ENCODE measurements at places on chromosomes 1 and 21.

DNA sequence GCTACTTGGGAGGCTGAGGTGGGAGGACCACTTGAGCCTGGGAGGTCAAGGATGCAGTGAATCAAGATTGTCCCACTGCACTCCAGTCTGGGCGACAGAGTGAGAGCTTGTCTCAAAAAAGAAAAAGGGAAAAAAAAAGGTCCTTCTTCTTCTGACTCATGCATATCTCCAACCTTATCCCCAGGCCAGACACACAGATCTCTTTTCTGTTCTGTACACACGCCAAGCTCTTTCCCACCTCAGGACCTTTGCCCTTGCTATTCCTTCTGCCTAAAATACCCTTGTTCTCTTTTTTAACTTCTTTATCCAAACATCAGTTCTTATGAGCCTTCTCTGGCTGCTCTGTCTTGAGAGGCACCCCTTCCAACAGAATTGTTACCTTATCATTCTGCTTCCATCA is 22.1 kb downstream of the PLEKHO1 start:
- no peak for DNase-seq

- DNase-seq = no peak
Observed at GRCh38 chr1:190169311-190170067, 308.2 kb downstream of the BRINP3 start.

DNA sequence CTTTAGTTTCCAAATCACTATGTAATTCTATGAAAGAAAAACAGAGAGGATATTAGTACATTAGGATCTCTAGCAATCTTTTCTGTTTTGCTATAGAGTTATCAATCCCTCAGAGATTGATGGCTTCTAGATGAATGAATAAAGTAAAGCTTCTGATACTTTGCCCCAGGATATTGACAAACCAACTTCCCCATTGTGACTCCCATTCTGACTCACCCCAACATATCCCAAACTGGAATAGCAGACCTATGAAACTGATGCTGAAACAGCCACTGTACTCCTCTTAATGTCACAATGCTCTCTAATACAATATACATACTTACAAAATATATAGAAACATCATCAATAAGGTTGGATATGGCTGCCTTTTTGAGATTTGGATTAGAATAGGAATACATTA is 442.1 kb upstream of the NR5A2 start:
- DNase-seq = no peak

DNA sequence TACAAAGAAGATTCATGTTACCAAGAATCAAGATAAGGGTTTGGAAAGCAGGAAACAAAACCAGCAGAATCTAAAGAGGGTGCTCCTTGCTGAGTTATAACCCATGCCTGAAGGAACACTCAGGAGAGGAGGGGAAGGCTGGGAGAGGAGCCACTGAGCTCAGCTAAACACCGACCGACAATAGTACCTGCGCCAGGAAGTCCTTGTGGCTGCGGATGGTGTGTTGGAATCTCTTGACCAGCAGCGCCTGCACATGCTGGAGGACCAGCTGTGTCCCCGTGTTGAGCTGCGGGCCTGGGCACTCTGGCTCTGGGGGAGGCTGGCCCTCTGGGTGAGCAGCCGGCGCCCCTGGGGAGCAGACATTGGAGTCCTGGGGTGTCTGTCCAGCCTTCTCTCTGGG is 89.4 kb downstream of the ABCA4 start:
- no peak for DNase-seq

DNA sequence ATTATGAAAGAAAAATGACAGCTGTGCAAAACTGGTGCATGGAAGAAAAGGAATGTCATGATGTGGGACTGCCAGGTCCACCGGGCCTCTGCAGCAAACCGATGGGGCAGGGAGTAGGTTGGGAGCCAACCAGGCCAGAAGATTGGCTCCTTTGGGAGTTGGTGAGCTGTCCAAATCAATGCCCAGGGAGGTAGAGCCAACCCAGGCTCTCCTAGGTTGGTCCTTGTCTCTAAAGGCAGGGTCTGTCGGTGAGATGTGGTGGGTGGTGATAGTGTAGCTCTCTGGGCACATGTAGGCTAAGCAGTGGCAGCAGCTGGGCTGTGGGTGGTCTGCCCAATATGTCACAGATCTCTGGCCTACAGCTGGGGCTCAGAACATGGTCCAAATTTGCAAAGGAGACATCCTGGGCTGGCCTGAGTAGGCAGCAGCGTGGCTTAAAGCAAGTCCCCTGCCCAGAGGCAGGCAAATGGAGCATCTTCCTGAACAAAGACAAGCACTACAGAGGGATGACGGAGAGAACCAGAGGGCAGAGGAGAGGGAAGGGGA is 61.2 kb upstream of the PRDX6 start:
- no peak for DNase-seq

- no peak for DNase-seq
Observed at GRCh38 chr1:61053226-61053711, 29.1 kb upstream of the NFIA start.

GRCh38 chr1:111366256-111366655 is 61.3 kb downstream of the OVGP1 start:
- no peak for DNase-seq

DNA sequence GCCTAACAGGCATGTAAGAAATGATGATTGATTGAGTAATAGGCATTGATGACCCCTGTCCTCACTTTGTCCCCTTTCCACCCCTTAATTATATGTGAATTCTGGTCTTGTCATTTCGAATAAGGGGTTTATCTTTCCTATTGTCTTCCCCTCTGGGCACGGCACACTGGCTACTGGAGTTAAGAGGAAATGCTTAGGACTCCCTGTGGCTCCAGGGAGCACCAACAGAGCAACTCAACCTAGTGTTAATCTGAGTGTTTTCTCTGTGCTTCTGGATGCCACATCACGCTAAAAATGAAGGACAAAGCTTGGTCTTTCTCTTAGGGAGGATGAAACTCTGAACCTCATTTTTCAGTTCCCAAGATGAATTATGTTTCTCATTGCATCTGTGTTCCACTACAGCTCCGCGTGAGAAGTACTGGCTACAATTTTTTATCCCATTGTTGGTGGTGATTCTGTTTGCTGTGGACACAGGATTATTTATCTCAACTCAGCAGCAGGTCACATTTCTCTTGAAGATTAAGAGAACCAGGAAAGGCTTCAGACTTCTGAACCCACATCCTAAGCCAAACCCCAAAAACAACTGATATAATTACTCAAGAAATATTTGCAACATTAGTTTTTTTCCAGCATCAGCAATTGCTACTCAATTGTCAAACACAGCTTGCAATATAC is 5.3 kb downstream of the FCER1A start:
- DNase-seq = no peak

DNA sequence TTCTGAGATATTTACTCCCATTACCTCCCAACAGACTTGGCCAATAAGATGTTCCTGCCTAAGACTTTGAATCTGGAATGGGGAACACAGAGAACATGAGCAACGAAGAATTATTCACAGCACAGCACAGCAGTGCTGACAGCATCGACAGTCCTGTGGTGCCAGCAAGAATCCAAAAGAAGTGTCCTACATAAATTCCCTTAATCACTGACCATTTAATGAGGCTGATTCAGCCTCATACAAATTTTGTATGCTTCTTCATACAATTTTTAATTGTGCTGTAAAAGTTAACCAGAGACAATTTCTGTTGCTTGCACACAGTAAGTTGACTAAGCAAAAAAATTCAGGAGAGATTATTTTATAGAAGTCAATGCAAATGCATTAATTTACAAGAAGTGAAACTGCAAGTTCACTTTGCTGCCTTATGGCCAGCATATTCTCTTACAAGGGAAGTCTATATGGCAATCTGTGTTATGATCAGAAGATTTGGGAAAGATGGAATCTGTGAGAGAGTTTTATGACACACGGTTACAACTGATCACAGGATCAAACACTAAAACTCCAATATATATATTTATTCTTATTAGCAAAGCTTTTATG is 855.9 kb downstream of the LTN1 start:
- DNase-seq = no peak

GRCh38 chr1:173082913-173083312 is 32.2 kb upstream of the TNFSF18 start:
- DNase-seq = no peak

GRCh38 chr1:162018418-162018817 is 5.3 kb downstream of the OLFML2B start:
- no peak for DNase-seq

- DNase-seq = no peak
Observed at GRCh38 chr21:23101111-23101510, 2102.9 kb downstream of the NCAM2 start.

DNA sequence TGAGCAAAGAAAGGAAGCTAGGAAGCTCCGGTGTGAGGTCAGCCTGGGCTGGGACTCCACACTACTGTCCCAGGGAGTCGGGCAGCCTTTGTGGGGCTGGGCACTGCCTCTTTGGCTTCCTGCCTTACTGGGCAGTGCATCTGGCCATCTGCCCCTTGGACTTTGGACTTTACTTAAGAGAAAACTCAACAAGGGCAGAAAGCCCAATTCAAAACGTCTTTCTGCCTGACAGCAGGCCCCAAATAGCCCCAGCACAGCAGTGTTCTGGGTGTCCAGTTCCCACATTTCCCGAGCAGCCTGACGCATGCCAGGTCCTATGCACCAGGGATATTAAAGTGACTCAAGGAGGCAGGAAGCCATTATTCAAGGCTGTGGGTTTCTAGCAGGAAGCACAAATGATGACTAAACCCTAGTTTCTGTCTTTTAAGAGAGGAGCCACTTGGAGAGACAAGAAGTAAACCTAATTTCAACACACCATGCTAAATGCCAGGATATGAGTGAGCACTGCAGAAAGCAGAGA is 37.9 kb upstream of the EDEM3 start:
- DNase-seq = no peak
